ENCODE measurements at places on chromosomes 13 and 19.

DNA sequence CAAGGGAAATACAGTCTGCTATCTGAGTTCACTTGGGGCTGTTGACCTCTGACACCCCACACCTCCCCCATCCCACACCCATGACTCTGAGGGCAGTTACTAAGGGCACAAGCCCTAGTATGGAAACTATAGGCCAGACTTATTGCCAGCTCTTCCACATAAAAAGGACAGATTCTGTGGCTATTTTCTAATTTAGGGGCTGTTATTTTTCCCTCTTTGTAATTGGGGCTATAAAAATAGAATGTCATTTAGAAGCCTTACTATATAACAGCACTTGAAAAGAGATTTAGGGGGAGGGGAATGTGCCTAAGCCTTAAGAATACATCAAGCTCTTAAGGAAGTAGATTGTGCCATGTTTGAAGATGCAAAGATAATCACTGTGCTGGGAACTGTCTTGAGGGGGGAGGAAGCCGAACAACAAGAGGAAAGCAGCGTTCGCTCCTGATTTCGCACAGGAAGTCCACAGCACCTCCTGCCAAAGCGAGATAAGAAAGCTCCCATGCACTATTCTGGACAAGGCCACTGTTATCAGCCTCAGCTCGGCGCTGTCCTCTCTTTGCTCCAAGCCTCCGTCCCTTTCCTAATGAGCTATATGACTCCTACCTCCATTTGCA, 86.6 kb downstream of the FLT1 start:
- DNase-seq: no peak

DNA sequence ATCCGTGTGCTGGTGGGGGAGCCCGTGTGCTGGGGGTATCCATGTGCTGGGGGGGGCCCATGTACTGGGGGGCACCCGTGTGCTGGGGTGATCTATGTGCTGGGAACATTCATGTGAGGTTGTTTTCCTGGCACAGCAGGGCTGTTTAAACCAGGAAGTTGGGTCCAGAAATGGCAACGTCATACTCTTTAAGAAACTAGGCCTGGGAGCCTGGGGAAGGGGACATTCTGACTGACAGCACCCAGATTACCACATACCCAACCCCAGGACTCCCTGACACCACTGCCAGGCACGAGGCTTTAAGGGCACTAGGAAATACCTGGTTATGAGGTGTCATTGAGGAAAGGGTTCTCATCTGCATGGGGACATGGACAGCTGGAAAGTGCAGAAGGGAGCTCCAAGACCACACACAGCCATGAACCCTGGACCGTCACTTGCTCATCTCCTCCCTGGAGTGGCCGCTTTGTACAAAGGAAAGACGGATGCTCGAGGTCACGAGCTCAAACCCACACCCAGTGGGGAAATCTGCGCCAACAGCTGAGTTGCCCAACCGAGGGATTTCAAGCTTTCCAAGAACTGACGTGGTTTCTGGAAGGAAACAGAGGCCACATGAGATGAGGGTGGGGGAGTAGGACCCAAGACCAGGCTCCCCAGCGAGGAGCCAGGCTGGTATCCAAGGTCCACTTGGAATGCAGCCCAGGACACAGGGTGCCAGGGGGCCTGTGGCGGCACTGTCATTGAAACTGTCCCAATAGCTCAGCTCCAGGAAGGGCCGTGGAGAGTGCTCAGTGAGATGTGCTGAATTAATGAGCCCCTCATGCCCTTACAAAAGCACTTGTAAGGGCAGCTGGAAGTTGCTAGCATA, 40.9 kb downstream of the RAB20 start:
- no peak for DNase-seq

DNA sequence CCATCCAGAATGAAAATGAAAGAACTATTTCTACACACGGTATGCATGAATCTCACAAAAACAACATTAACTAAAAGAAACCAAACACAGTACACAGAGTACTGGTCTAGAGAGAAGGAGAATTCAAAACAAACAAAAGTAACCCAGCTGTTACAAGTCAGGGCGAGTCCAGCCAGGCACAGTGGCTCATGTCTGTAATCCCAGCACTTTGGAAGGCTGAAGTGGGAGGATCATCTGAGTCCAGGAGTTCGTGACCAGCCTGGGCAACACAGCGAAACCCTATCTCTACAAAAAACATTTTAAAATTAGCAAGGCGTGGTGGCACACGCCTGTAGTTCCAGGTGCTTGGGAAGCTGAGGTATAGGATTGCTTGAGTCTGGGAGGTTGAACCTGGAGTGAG, 1.7 kb upstream of the PSMC4 start:
- no peak for DNase-seq

DNA sequence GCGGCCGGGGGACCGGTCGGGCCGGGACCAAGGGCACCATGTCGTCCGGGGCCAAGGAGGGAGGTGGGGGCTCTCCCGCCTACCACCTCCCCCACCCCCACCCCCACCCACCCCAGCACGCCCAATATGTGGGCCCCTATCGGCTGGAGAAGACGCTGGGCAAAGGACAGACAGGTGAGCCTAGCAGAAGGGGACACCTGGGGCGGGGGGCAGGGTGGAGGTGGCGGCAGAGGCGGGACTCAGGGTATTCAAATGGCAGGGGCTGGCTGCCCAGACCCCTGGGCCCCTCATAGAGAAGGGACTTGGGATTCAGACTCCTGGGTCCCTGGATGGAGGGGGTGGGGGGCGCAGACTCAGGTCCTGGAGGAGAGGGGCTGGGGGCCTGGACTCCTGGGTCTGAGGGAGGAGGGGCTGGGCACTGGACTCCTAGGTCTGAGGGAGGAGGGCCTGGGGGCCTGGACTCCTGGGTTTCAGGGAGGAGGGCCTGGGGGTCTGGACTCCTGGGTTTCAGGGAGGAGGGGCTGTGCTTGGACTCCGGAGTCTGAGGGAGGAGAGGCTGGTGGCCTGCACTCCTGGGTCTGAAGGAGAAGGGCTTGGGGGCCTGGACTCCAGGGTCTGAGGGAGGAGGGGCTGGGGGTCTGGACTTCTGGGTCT, 735 bp downstream of the BRSK1 start:
- no peak for DNase-seq

DNA sequence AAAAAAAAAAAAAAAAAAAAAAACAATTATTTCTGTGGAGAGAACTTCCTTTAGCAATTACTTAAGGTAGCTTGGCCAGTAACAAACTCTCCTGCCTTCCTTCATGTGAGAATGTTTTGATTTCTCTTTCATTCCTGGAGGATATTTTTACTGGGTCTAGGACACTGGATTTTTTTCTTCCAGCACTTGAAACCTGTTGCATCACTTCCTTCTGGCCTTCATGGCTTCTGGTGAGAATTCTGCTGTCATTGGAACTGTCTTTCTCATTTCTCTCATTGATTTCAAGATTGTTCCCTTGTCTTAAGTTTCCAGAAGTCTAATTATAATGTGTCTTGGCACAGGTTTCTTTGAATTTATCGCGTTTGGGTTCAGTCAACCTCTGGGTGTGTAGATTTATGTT, 19.3 kb upstream of the RAB20 start:
- DNase-seq: no peak

- no peak for DNase-seq
Measured at GRCh38 chr13:34383728-34384127, 558.3 kb upstream of the NBEA start.

GRCh38 chr13:65054277-65054676, 2175.9 kb downstream of the PCDH9 start:
- DNase-seq: peak; percentile 17

GRCh38 chr19:4675346-4675745, 5.2 kb upstream of the MYDGF start:
- DNase-seq: no peak

DNA sequence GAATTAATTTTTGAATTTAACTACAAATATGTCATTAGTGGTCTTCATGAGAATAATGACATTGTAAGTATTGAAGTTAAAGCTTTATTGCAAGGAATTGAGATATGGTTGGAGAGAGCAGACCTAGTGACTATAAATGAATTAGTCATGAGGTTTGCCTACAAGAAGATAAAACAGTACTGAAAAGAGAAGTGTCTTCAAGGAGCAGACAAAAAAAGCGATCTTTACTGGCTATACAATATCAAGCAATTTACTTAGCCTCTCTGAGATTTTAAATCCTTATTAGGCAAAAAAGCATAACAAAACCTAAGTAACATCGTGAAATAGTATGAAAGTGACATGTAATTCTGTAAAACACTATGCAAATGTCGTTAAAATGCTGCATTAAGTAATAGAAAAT, 435.1 kb upstream of the PCDH20 start:
- DNase-seq: no peak

DNA sequence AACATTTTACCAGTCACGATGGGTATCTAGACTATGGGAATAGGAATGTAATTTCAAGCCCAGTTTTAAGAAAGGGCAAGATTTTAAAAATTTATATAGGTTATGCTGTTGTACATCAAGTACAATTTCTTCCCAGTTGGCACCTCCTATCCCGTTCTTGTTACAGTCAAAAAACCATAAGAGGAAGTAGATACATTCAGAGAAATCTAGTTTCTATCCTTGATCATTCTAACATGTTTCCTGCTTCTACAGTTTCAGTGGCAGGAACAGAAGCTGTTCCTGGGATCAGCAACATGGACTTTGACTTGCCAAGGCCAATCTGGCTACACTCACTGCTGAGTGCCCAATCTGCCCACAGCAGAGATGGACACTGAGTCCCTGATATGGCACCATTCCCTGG, 14.7 kb upstream of the FPR3 start:
- DNase-seq: no peak

DNA sequence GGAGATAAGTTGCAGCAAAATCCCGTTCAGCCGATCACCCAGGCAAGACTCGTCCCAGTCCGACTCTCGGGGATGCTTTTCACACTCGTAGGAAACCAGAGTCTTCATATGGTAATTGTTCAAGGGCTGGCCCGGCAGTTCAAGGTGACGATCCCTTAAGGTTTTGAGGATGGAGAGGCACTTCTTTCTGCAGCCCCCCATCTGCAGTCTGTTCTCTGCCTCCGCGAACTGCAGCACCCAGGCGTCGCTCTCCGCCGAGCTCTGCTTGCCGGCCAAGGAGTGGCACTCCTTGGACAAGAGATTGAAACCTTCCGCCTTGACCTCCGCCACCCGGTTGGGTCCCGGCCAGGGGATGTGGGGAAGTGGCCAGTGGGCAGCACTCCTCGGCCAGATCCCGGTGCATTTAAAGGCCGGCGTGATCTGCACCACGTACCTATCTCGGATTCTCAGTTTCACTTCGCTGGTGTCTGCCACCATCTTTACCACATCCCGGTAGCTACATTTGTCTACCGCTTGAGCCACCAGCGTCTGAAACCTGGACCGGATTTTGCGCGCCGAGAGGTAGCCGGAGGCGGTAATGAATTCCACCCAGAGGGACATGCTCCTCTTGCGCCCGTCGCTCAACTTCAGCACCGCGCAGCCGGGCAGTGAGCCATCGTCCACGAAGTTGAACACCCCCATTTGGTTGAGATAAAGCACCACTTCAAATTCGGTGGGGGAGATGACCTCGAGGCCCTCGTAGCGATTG, 1.1 kb downstream of the MAB21L1 start:
- DNase-seq: no peak

- DNase-seq: peak; percentile 28
Measured at GRCh38 chr13:77412116-77412635, 85.3 kb upstream of the MYCBP2 start.

- no peak for DNase-seq
Measured at GRCh38 chr19:32201211-32201610, 144.2 kb upstream of the ZNF507 start.

DNA sequence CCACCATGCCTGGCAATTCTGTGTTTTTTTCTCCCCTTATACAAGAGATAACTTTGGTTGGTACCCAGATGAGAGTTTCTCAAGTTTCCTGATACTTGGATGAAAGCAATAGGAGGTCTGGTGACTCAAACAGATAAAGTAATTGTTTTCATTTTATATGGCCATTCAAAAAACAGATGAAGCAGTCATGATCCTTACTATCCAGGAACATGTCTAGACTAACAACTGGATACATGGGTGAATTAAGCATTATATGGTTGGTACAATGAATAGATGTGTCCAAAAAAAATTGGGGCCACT, 8.5 kb downstream of the ZNF430 start:
- DNase-seq: no peak

GRCh38 chr13:39635564-39635963, 19.9 kb upstream of the COG6 start:
- no peak for DNase-seq

- DNase-seq: no peak
Measured at GRCh38 chr19:49436381-49437017, 4.8 kb downstream of the SLC17A7 start.

GRCh38 chr13:40146063-40146462, 490.6 kb downstream of the COG6 start:
- DNase-seq: no peak

DNA sequence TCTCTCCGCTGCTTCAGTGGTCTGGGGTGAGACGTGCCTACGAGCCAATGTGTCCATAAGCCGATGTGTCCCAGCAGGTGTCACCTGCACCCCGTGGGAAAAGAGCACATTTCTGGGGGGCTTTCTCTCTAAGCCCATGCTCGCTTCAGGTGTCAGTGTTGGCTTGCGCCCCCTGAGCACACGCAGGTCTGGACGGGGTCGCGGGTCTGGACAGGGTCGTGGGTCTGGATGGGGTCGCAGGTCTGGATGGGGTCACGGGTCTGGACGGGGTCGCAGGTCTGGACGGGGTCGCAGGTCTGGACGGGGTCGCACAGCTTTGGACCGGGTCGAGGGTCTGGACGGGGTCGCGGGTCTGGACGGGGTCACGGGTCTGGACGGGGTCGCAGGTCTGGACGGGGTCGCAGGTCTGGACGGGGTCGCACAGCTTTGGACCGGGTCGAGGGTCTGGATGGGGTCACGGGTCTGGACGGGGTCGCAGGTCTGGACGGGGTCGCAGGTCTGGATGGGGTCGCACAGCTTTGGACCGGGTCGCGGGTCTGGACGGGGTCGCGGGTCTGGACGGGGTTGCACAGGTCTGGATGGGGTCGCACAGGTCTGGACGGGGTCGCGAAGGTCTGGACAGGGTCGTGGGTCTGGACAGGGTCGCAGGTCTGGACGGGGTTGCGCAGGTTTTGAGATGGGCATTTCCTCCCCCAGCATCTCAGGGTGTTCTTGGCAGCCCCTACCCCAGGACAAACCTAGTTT, 24.5 kb upstream of the TFDP1 start:
- no peak for DNase-seq

DNA sequence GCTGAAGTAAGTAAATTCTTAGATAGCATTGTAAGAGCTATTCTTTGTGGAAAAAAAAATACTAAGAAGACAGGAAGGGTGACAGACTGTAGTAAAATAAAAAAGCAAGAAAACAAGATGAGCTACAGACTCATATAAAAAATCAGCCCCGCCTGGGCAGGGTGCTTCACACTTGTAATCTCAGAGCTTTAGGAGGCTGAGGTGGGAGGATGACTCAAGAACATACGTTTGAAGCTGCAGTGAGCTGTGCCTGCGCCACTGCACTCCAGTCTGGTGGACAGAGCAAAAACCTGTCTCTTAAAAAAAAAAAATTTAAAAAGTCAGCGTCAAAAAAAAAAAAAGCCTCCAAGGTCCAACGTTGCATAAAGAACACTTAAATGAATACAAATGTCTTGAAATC, 102.1 kb downstream of the VWA8 start:
- DNase-seq: no peak

GRCh38 chr19:41323430-41324125, 13.6 kb downstream of the CCDC97 start:
- peak; percentile 84 for DNase-seq
